AG09309 (cell line): ENCODE measurements at places on chromosomes 11 and 22.

GRCh38 chr11:69981119-69981784 is 96.9 kb upstream of the ANO1 start:
- no peak for DNase-seq

- peak; percentile 97 for DNase-seq
These were observed 12.9 kb upstream of the CRKL start for GRCh38 chr22:20904008-20904979.

GRCh38 chr11:36162006-36162882 is 127.0 kb downstream of the COMMD9 start:
- DNase-seq: no peak

DNA sequence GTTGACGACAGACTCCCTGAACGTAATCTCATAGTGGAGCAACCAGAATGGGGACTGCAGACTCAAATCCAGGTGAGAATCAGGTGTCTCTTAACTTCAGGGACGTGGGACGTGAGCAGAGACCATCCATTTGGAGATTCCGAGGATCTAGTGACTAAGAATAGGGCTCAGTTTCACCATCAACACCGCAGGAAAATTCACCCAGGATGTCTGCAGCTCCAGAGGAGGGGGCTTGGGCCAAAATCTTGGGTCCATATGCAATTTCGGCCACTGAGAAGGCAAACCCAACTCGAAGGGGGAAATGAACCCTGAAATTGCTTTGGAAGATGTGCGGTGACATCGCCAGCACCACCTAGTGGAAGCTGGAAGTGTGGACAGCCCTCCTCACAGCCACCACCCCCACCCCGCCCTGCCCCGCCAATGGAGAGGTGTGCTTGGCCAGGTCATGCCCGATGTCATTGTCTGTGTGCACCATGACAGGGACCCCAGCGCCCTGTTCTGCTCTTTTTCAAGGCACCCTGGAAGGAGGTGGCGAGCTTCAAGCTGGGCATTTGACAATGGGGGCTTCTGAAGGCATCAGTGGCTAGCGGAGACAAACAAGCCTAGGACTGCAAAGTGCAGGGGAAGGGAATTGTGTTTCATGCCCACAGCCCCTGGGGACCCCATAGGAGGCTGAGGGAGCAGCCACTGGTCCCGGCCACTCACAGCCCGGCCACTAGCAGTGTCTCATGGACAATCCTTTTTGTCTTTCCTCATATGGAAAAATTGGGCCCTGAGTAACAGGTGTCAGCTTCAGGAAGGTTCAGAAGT is 24.8 kb downstream of the APOL1 start:
- no peak for DNase-seq
